Stimulated activated naive CD8-positive, alpha-beta T cell treated with anti-CD3 and anti-CD28 coated beads, Interleukin-15, amount 100 ng/mL, for 72 hours (primary cell): ENCODE measurements at places on chromosomes 4 and X.

- DNase-seq = no peak
Measured at GRCh38 chrX:48580662-48581061, 6.4 kb downstream of the RBM3 start.

DNA sequence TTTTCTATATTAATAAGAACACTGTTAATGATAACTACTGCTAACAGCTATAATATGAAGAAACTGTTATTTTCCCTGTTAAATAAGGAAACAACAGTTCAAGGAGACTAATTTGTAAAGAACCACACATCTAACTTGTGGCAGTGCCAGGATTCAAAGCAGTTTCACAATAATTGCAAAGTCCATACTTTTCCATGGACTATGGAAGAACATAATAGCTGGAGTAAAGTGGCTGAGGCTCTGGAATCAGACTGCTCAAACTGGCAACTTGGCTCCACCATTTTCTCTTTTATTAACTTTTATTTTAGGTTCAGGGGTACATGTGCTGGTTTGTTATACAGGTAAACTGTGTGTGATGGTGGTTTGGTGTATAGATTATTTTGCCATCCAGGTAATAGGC is 393.7 kb upstream of the CPEB2 start:
- DNase-seq = no peak

DNA sequence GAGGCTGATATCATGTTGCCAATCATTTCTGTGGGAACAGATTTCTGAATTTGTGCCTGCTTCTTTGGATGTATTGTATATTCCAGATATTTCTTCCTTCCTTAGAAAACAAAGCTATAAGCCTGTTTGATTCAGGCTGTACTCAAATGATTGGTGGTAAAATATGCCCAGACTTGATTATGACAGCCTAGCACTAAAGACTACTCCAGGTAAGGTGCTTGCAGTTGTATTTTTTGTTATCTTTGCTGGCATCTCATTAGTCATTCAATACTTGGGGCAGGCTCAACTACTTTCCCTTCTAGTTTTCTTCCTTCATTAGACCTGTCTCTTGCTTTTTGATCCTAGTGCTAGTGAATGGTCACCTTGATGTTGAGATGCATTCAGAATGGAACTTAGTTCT is 90.6 kb downstream of the ZNF518B start:
- DNase-seq = no peak

GRCh38 chrX:19625612-19626011 is 110.3 kb upstream of the MAP3K15 start:
- peak; percentile 58 for DNase-seq

DNA sequence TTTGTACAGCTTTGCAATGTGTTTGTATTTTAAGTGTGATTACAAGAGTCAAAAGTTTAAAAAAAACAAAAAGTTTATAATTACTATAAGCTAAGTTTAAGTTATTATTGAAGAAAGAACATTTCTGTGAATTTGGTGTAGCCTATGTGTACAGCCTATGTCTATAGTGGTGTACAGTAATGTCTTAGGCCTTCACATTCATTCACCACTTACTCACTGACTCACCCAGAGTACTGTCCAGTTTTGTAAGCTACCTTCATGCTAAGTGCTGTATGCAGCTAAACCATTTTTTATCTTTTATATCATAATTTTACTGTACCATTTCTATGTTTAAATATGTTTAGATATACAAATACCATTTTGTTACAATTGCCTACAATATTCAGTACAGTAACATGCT is 182.3 kb downstream of the RPA4 start:
- DNase-seq = no peak

- no peak for DNase-seq
Measured at GRCh38 chr4:128307123-128307571, 19.5 kb upstream of the PGRMC2 start.

DNA sequence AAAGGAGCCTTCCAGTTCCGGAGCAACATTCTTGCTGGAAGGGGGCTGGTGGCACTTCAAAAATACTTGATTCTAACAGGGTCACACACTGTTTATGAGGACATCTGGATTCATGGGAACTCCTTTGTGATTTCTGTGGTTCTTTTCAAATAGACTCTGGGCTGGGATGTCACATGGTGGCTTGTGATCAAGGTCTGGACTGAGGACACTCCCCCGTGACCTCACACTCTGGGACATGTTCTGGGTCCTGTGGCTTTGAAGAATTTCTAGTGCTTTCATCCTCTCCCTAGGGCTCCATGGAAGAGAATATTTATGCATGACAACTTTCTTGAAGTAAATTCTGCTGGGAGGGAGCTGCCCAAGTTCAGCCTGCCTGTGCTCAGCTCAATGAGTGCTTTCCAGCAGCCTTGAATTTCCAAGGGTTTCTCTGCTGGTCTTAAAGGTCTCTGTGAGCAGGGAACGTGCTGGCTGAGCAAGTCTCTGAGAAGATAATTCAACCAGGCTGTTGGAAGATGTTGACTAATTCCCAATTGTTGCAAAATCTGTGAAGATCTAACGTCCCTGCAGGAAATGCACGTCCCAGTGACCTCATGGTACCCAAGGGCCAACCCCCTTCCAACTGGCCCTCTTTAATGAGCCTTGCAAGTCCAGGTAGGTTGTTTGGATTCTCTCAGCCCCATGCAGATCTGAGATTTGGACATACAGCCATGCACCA is 36.3 kb downstream of the GPR143 start:
- no peak for DNase-seq

DNA sequence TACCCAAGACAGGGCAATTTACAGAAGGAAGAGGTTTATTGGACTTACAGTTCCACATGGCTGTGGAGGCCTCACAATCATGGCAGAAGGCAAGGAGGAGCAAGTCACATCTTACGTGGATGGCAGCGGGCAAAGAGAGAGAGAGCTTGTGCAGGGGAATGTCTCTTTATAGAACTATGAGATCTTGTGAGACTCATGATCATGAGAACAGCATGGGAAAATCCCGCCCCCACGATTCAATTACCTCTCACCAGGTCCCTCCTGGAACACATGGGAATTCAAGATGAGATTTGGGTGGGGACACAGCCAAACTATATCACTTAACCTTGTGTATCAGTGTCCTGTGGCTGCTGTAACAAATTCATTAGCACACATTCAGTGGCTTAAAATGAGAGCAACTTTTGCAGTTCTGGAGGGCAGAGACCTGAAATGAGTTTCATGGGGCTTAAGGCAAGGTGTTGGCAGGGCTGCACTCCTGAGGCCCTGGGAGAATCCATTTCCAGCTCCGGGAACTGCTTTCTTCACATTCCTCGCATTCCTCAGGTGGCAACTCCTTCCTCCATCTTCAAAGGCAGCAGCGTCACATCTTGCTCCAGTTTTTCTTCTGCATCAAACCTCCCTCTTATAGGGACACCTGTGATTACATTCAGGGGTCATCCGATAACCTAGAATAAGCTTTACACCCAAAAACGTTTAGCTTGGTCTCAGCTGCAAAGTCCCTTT is 22.3 kb upstream of the NSG1 start:
- no peak for DNase-seq

DNA sequence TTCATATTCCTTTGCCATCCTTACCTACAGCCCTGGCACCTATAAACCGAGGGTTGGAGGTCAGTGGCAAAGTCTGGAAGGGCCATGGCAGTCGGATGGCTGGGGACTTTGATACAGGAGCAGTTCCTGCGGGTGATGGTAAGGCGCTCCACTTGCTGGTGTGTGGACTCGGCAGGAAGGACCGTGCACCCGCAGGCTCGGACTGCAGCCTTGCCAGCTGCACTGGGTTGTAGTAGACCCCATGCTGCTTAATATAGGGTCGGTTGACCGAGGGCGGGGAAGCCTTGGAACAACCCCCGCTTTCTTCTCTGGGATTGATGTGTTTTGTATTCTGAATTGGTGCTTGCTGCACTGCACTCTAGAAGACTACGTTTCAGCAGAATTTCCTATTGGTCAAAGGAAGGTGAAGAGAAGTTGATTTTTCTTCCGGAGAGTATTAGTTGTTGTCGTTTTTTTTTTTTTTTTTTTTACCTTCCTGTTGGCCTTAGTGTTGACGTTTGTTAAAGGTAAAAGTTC is 638 bp downstream of the BLTP1 start:
- DNase-seq = no peak

DNA sequence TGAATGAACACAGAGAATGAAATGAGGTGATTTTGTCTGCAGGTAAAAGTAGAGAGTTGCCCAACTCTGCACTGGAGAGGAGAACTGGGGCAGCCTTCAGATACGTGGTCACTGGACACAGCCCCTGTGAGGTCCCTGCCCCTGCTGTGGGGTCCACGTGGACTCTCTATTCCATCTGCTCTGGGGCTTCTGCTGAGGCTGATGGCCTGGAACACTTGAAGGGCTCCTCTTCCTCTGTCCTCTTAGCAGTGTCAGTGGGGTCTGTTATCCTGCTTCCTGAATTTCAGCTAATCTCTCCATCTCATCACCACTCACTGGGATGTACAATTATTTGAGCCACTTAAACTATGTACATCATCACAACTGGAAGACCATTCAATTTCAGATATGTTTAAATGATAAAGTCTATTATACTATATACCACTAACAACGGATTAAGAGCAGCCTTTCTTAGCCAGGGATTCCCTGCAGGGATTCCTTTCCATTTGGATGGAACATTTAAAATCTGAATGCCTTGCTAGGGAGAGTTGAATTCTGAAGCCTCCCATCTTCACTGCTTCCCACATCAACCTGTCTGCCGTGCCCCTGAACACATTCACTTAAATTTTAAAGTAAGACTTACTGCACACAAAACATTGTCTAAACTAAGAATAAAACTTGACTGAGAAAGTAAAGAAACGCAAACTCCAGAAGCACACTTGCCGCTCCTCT is 74.0 kb downstream of the CC2D2A start:
- no peak for DNase-seq

DNA sequence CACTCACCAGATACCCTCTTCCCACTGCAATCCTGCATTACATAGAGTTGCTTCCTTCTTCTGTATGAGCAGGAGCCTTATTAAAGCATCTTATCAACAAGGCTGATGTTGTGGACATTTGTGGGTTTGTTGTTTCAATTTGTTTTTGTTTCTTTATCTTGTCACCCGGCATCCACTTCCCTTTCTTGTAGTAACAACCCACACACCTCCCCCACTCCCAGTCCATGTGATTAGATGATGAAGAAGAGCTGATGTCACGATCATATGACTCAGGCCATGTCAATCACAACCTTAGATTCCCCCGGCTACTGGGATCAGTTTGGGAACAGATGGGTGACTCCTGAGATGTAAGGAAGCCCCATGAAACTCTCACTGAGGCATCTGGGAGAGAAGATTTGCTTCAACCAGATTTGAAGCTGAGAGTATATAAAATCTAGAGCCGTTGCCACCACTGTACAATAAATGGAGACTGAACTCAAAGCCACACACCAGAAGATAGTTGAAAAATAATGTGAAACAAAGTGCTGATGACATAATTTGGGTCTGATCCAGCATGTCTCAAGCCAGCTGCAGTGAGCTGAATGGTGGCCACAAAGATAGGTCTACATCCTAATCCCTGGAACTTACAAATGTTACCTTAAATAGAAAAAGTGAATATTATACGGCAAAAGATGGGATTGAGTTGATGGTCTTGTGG is 34.1 kb upstream of the SRD5A3 start:
- no peak for DNase-seq

DNA sequence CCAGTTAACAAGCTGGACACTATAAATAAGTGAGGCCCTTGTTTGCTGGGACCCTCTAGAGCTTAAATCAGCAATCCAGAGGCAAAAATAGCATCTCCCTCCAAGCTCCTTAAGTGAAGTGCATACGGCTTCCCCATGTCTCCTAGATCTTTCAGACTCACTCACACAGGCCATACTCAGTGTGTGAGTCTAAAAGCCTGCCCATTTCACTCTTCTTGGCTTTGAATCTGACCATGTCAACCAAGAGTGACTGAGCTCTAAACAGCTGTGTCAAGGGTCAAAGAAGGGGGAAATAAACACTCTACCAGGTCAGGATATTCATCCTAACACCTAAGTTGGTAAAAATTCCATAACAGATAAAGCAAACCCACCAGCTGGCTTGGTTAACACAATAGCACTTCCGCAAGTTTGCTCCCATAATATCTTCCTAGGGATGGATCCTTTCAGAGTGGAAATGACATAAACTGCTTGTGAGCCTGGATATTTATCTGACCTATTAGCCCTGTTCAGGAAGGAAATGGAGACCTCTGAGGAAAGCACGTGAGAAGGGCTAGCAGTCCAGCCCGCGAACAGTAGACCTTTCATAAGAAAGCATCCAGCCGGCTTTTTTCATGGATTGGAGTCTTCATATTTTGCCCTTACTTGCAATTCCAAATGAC is 65.6 kb downstream of the MID1 start:
- DNase-seq = no peak

DNA sequence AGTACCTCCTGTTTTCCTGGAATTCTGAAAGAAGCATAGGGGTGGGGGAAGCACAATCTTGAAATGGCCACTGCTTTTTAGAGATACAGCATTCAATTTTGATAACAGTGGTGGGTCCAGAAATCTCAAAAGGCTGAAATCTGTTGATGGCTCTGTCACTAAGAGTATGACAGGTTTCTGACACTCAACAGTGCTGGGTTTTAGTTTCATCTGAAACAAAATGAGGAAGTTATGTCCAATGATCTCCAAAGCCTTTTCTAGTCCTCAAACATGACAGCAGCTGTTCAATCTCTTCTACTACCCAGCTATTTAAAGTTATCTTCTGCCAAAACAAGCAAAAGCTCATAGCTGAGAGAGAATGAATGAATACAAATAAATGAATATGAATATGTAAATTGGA is 110.5 kb downstream of the IL1RAPL1 start:
- no peak for DNase-seq

GRCh38 chr4:125772680-125773079 is 457.9 kb downstream of the FAT4 start:
- DNase-seq = no peak

- no peak for DNase-seq
Measured at GRCh38 chrX:66038115-66038514, 1.8 kb downstream of the VSIG4 start.

GRCh38 chr4:184750926-184751584 is 17.2 kb upstream of the CENPU start:
- DNase-seq = no peak

DNA sequence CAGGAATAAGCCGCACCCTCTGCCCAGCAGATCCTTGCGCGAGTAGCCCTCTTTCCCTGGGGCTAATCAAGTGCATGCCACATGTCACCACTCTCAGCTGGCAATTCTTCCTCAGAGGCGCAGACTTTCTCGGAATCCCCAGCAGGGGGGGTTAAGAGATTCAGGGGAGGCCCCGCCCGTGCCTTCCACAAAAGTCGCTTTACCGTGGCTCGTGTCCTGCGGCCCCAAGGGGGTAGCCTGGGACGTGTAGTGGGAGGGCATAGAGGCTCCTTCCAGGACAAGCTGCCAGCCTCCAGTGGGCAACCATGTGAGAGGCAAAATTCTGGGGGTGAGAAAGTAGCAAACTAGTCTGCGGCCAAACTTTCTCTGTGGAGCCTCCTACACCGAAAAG is 652 bp downstream of the SRPX start:
- no peak for DNase-seq

DNA sequence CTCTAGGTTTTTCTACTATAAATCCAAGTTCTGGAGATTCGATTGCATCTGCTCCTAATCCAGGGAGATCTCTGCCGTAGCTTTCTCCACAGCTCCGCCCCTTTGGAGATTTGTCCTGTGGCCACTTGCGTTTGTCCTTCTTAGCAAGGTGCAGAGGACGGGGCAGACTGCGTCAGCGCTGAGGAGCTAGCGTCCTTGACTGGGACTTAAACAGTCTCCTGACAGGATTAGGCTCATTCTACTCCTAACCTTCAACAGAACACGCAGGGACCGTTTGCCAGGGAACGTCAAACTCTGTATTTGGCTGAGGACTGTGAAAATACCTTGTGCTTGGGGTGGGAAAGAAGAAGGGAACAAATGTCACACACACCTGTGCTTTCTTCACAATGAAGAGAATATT is 38.6 kb downstream of the SORBS2 start:
- no peak for DNase-seq
